Retina (tissue), 1 donor: ENCODE measurements at places on chromosomes 3 and 15.

- no peak for DNase-seq
Observed at GRCh38 chr3:43201581-43201980, 84.8 kb upstream of the SNRK start.

DNA sequence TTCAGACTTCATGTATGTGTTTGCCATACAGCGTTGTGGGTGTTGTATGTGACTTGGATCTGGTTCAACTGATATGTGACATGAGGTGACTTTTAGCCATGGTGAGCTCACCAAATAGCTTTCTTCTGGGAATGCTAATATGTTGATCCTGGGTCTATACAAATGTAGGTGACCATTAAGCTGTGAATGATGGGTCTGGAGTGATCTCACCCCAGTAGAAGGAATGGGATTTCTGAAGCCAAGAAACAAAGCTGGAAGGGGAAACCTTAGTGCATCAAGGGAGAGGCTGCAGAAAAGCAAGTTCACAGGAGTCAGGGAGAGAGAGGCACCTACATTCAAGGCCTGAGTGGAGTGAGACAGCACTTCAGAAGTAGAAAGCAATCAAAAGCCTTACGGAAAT, 421.0 kb upstream of the THRB start:
- DNase-seq = no peak

GRCh38 chr15:81113861-81114291, 20.2 kb upstream of the CFAP161 start:
- no peak for DNase-seq

GRCh38 chr3:16028604-16029003, 145.9 kb upstream of the GALNT15 start:
- no peak for DNase-seq

GRCh38 chr15:75727031-75727531, 14.4 kb upstream of the CSPG4 start:
- no peak for DNase-seq

GRCh38 chr3:47007482-47008233, 28.2 kb downstream of the NBEAL2 start:
- no peak for DNase-seq

GRCh38 chr15:76149291-76149915, 89.6 kb downstream of the TMEM266 start:
- no peak for DNase-seq

DNA sequence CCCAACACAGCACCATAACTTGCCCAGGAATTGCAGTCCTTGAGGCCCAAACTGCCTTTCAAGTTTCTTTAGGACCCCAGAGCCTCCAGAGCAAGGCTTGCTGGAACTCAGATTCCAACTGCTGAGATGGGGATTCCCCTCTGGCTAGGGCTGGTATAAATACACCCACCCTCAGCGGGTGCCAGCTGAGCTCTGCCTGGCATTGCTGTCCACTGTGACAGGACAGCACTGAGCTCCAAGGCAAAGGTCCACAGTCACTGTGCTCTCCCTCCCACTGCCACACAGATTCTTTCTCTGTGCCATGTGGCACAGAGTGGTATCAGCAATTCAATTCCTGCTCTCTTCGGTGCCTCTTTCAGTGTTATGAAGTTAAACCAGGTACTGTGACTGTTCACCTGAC, 304.2 kb upstream of the LMCD1 start:
- no peak for DNase-seq

DNA sequence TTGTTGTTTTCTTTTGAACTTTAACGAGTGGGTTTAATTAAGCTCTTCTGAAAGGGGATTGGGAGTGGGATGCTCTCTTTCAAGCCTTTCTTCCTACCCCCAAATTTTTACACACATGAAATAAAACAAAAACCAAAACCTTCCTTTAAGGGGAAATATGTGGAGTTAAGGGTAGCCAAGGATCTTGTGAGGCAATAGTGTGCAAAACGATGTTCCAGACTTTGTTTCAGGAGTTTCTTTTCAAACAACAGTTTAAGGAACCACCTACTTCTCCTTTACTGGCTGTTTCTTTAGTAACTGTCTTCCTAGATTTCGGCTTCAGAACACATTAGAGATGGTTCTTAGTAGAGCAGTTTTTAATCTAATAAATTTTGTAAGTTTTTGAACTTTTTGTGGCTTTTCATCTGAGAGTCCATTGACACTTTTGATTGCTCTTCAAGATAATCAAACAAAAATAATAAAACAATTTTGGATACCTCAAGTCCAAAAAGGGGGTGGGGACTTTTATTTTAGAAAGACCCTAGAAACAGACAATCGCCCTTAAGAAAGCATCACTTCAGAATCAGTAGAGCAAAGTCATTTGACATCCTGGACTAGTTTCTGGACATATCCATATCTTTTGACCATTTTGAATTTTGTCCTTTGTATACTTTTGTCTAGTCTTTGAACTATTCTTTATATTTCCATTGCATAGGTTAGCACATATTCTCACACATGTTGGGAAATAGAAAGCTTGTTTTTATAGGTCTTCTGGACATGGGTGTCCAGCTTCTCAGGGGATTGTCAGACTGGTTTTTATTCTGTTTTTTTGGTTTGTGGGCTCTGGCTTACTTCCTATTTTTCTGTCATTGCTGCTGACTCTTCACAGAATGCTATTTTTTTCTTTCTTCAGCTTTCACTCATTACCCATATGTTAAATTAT, 6.0 kb downstream of the DIPK2A start:
- DNase-seq = no peak

DNA sequence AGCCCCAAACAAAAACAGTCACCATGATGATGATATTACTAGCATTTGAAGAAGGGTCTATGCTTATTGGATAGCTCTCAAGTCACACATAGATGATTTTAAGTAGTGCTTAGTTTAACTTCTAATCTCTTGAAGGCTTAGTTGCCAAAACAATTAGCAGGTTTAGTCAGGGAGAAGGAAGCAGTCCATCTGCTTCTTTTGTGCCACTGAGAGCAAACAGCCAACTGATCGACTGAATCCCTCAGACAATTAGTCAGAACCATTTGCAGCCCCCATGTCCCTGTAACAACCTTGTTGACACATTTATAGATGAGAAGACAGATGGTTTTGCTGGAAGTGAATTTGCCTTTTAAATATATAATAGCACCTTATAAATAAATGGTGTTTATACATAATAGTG, 585.1 kb upstream of the SUCLG2 start:
- DNase-seq = peak; percentile 6

DNA sequence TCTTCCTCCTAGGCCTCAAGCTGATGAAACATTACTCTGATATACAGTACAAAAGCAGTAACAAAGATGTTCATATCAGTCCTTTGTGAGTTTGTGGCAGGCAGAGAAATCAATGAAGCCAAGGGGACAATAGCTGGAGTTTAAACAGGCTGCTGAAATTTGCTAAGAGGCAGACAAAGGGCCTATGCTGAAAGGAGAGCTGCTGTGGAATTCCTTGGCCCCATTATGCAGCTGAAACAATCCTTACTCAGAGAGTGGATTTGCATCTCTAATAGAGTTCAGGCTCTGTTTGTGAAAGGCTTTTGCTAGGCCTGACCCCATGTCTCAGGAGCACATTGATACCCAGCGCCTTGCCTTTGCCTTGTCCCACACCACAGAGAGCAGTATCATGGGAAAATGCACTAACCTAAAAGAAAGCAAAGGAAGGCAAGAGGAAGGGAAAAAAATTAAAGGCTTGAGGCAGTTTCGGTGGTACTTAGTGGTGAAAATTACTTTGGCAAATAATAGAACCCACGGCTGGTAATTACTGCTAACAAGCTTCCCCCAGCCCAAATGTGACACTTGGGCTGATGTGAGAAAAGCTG, 195.0 kb upstream of the EPHA3 start:
- peak; percentile 68 for DNase-seq

- DNase-seq = no peak
Observed at GRCh38 chr3:149352556-149352955, 19.1 kb upstream of the TM4SF18 start.

DNA sequence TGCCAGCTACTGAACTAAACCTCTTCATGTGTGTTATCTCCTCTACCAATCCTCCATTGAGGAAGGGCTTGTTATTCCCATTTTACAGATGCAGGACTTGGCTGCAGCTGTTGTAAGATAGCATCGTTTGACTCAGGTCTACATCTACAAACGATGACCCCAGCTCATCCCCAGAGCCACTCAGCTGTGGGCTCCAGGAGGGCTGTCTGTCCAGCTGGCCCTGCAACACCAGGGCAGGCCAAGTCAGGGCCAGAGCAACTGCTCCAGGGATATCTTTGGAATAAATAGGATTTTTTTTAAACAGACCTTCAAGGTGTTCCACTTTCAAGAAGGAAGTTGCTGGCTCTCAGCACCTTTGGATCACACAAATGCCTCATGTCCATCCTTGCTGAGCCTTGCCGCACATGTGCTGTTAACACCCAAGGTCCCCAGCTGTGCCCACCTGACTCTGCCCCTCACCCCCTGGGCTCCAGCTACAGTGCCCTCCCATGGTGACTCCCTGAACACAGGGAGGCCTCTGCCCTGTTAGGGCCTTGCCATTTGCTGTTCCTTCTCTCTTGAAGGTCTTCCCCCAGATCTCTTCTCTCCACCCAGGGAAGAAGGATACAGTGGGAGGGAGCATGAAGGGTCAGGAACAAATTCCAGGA, 31.0 kb downstream of the ALDH1L1 start:
- no peak for DNase-seq

GRCh38 chr15:42591238-42591934, 16.0 kb downstream of the STARD9 start:
- no peak for DNase-seq

GRCh38 chr3:49656541-49657112, 17.5 kb upstream of the APEH start:
- DNase-seq = no peak

GRCh38 chr15:38084289-38084688, 149.8 kb downstream of the TMCO5A start:
- DNase-seq = no peak

- DNase-seq = no peak
Observed at GRCh38 chr3:177705976-177706823, 508.9 kb upstream of the TBL1XR1 start.

- DNase-seq = no peak
Observed at GRCh38 chr3:115549071-115549470, 74.2 kb upstream of the GAP43 start.

- no peak for DNase-seq
Observed at GRCh38 chr3:40452562-40452875, 4.6 kb upstream of the RPL14 start.

DNA sequence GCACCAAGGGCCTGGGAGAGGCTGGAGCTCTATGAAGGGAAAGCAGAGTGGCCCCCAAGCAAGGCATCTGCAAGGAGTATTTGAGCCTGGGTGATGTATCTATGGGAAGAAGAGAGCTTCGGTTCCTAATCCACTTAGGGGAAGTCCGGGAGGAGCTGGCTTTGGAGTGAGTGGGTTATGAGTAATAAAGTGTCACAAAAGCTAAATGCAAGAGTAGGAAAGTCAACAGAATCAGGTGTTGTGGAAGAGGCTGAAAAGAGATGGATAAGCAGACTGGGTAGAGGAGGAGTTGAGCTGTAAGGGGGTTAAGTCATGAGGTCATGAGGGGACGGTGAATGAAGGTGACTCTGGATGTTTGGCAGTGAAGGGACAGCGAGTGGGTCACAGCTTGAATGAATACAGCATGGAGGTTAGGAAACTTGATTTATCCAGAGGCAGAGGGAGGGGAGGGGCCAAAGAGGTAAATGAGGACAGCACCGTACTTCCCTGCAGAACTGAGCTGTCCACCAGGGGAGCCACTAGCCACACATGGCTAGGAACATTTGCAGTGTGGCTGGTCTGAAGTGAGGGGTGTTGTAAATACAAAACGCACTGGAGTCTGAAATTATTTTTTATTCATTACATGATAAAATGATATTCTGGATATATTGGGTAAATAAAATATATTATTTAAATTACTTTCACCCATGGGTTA, 83.3 kb downstream of the ADCY5 start:
- no peak for DNase-seq

- DNase-seq = no peak
Observed at GRCh38 chr3:135992072-135992471, 26.5 kb downstream of the PPP2R3A start.

GRCh38 chr3:150275941-150276340, 132.2 kb upstream of the TSC22D2 start:
- no peak for DNase-seq

DNA sequence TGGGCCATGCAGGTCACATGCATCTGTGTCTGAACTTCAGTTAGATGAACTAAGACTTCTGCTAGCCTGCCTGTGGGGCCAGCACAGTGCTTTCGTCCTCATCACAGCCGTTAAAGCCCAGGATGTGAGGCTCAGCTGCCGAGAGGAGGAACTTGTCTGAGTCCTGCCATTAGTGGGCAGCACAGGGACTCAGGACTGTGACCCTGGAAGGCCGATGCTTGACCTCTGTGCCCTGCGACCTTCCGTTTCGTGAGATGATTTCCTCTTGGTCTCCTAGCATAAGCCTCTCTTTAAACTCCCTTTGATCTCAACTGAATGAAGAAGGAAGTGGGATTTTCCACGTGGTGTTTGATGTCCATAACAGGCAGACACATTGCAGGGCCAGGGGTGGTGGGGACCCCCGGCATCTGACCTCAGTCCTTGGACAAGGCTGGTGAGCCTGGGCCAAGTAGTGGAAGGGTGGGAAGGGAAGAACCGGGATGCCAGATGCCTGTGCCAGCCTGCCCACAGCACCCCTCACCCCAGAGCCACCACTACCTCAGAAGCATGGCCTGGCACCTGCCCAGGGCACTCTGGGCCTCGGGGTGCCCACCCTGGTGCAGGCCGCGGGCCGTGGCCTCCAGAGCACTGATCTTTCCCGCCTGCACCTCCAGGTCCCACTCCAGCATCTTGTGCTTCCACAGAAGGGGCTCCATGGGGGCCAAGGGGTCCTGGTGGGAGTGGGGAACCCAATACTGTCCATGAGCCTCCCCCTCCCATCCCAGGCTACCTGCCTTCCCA, 21.6 kb downstream of the PLA2G4B start:
- no peak for DNase-seq

GRCh38 chr3:10356461-10356981, 35.6 kb upstream of the SEC13 start:
- DNase-seq = no peak

DNA sequence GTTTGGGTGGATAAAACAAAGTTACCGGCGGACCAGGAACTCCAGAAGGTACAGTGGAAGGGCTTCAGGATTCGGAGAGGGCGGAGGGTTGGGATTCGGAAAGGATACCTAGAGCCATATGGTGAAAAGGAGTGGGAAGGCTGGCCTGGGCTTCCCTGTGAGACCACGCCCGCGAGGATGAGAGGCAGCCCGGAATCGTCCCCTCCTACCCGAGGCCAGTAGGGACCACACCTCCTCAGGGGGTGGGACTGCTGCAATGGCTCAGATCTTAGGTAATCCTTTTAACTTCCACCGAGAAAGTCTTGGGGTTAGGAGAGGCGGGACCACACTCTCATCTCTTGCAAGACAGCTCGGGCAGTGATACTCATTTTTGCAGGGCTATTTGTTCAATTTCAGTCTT, 511.3 kb downstream of the OCA2 start:
- DNase-seq = peak; percentile 19

DNA sequence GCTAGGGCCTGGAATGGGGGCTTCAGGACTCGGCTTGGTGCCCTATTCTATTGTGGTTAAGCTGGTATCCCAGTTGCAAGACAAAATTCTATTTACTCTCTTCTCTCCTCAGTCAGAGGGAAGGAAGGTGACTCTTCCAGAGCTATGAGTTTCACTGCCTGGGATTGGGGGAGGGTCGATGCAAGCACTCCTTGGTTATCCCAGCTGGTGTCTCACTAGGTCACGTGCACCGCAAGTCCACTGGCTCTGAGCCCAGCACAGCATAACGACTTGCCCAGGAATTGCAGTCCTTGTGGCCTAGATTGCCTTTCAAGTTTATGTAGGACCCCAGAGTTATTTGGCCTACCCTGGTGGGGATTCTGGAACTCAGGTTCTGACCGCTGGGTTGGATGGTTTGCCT, 958.8 kb downstream of the IGSF11 start:
- no peak for DNase-seq
